ENCODE measurements at places on chromosomes 2 and 18. TPM values are rescaled to one million over a fixed set of nuclear protein-coding genes. Genes with fewer than 3 reads are reported as not detected.

The SLC30A3 gene
- total RNA-seq: 4.8 TPM

The ITPRIPL1 gene
- not detected for total RNA-seq

The RTP5 gene
- not detected for total RNA-seq

The FAM237A gene
- total RNA-seq: not detected

The RFX8 gene
- not detected for total RNA-seq

The MYOM1 gene
- 0.11 TPM for total RNA-seq

The CYS1 gene
- 1.4 TPM for total RNA-seq

The C2orf15 gene
- total RNA-seq: 0.45 TPM

The SCYGR4 gene
- not detected for total RNA-seq

The CCDC102B gene
- total RNA-seq: 0.25 TPM

The NRP2 gene
- 115 TPM for total RNA-seq

The PRPF40A gene
- total RNA-seq: 78.4 TPM
